Skin of body (tissue), 3 donors: ENCODE measurements at places on chromosomes 5 and 9. TPM values are rescaled to one million over a fixed set of nuclear protein-coding genes. Genes with fewer than 3 reads are reported as not detected.

Gene CCIN
- 0.89 TPM for total RNA-seq

Gene HAPLN1
- 1.6 TPM for total RNA-seq

Gene NPDC1
- total RNA-seq = 15.4 TPM

Gene PCDHA9
- 0.30 TPM for total RNA-seq

Gene RIOK2
- total RNA-seq = 34.8 TPM

Gene CDC37L1
- 17.4 TPM for total RNA-seq

Gene GPR150
- not detected for total RNA-seq

Gene HTR1A
- total RNA-seq = not detected

Gene LCN1
- total RNA-seq = not detected

Gene PHF24
- 0.49 TPM for total RNA-seq

Gene TLX3
- not detected for total RNA-seq

Gene FOXD4L4
- 0.20 TPM for total RNA-seq

Gene WNK2
- total RNA-seq = 11.2 TPM

Gene KCNT1
- 0.39 TPM for total RNA-seq

Gene EQTN
- total RNA-seq = 1.4 TPM

Gene FANCG
- total RNA-seq = 20.1 TPM

Gene PIP5K1B
- 5.0 TPM for total RNA-seq

Gene SLC45A2
- 0.39 TPM for total RNA-seq

Gene SPATA31D4
- not detected for total RNA-seq
